Naive B cell (primary cell): ENCODE measurements at places on chromosomes 12 and 14. TPM values are rescaled to one million over a fixed set of nuclear protein-coding genes. Genes with fewer than 3 reads are reported as not detected.

GRCh38 chr14:39680777-39681176 lies 248.5 kb upstream of the FBXO33 start:
- peaks cover 5% of the 10 kb centered on the region for H3K4me1 ChIP-seq
- no peaks in the 10 kb centered on the region for H3K36me3 ChIP-seq
- DNase-seq = no peak
- no peak overlapping the region for H3K27ac ChIP-seq

DNA sequence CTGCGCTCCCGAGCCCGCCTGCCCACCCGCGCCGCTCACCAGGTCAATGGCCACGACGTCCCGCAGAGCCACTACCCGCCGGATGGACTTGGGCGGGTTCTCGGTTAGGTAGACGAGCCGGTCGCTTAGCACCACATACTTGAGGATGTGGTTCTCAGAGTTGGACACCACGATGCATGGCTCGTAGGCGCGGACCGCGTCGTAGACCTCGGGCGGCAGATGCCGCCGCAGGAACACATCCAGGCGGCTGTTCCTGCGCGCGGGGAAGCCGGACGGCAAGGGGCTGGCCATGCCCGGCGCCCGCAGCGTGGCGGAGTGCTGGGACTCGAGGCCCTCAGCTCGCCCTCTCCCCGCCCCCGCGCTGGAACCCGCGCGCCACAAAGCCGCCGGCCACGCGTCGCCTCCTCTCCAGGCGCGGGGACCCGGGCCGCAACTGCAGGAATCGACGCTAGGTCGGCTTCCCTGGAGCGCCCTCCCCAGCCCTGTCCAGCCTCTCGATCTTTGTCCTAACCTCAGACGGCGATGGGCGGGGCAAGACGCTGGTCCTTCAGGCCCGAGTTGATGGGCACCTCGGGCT lies at the start of gene C12orf56:
Gene C12orf56 (minus strand): TSS at position 484 of the 577 bp plus-strand sequence. CDS start 193 bp downstream, at position 291.
- H3K4me3 ChIP-seq = no peak within 1 kb of the TSS
- H3K36me3 ChIP-seq = no peaks in the 10 kb centered on the region
- peaks cover 39% of the 10 kb centered on the region for H3K27me3 ChIP-seq
- DNase-seq = no peak

CCND2 gene
- 15.0 TPM for polyA plus RNA-seq

- H3K27ac ChIP-seq = no peak overlapping the region
- H3K4me3 ChIP-seq = no peak overlapping the region
- peaks cover 36% of the 10 kb centered on the region for H3K27me3 ChIP-seq
- H3K4me1 ChIP-seq = peaks cover 12% of the 10 kb centered on the region
- DNase-seq = no peak
These were observed 358.1 kb downstream of the ADGRD1 start for GRCh38 chr12:131311764-131312163.

ADCY6 gene
- polyA plus RNA-seq = not detected

GRCh38 chr12:107033758-107034739 lies 47.1 kb upstream of the MTERF2 start:
- DNase-seq = no peak
- no peak overlapping the region for H3K4me3 ChIP-seq
- H3K36me3 ChIP-seq = no peaks in the 10 kb centered on the region
- H3K27me3 ChIP-seq = no peaks in the 10 kb centered on the region

DNA sequence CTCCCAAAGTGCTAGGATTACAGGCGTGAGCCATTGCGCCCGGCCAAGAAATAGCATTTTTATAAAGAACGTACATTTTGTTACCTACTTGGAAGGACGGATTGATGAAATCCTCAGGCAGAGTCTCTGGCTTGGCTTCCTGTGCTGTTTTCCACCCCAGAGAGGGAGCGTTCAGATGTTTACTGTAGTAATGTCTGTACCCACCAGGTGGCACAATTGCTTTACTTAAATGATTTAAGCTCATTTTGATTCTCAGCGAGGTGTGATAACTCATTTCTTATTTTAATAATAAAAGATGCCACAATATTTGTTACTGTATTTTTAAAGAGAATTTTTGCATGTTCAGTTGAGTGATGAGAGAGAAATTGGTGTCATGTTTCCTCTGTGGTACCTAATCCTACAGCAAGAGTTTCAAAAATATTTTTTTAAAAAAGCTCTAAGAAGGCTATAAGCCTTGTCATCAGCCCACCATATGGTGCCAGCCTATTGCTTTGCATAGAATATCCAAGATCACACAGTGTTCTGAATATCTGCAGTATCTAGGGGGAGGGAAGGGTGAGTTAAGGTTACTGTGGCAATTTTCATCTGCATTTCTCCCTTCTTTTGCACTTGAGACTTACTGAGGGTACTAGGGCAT lies 82.6 kb upstream of the TRAF3 start:
- no peaks in the 10 kb centered on the region for H3K27me3 ChIP-seq
- peak; percentile 64 for DNase-seq
- H3K4me3 ChIP-seq = no peak overlapping the region
- H3K36me3 ChIP-seq = no peaks in the 10 kb centered on the region
- H3K27ac ChIP-seq = no peak overlapping the region
- peaks cover 29% of the 10 kb centered on the region for H3K4me1 ChIP-seq

DNA sequence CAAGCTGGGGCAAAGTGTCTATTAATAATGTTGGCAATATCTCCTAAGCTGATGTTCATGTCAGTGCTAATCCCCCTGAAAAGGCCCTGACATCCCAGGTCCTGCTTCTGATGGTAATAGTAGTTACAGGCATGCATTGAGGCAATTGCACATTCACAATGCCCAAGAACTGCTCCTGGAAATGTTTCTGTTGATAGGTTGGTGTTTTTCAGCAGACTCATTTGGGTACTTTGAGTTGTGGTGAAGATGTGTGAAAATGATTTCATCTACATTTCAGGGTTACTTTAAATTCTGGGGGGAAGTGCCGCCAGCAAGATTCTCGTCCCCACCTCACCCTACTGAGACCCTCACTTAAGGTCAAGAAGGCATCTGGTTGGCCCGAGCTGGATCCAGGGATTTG lies 92.9 kb downstream of the BBS10 start:
- no peaks in the 10 kb centered on the region for H3K36me3 ChIP-seq
- H3K27me3 ChIP-seq = peaks cover 13% of the 10 kb centered on the region
- H3K4me3 ChIP-seq = no peak overlapping the region
- no peak overlapping the region for H3K27ac ChIP-seq

- no peak overlapping the region for H3K27ac ChIP-seq
- DNase-seq = no peak
- peaks cover 25% of the 10 kb centered on the region for H3K4me1 ChIP-seq
- H3K27me3 ChIP-seq = no peaks in the 10 kb centered on the region
- no peak overlapping the region for H3K4me3 ChIP-seq
- H3K36me3 ChIP-seq = peaks cover 4% of the 10 kb centered on the region
These were observed 61.8 kb downstream of the PPFIBP1 start for GRCh38 chr12:27585739-27586265.

PTCSC3 gene
- not detected for polyA plus RNA-seq

GRCh38 chr12:86247871-86248270 lies 8.3 kb downstream of the MGAT4C start:
- no peaks in the 10 kb centered on the region for H3K36me3 ChIP-seq
- no peaks in the 10 kb centered on the region for H3K4me1 ChIP-seq
- H3K4me3 ChIP-seq = no peak overlapping the region
- H3K27ac ChIP-seq = no peak overlapping the region

RHEBL1 gene
- polyA plus RNA-seq = 4.5 TPM

DPPA3 gene
- polyA plus RNA-seq = not detected

DNA sequence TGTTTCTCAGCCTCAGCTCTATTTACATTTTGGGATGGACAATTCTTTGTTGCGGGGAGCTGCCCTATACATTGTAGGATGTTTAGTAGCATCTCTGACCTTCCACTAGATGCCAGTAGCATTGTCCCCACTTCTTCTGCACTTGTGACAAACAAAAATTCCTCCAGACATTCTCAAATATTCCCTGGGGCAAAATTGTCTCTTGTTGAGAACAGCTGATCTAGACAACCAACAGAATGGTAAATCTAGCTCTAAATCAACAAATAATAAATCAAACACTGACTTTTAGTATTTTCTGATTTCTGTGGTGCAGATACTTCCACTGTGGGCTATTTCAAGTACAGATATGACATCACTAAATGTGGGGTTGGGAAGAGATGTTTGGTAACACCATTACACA lies 60.7 kb downstream of the MSRB3 start:
- no peaks in the 10 kb centered on the region for H3K4me1 ChIP-seq
- H3K27me3 ChIP-seq = no peaks in the 10 kb centered on the region
- H3K4me3 ChIP-seq = no peak overlapping the region
- H3K36me3 ChIP-seq = no peaks in the 10 kb centered on the region
- no peak for DNase-seq

DNA sequence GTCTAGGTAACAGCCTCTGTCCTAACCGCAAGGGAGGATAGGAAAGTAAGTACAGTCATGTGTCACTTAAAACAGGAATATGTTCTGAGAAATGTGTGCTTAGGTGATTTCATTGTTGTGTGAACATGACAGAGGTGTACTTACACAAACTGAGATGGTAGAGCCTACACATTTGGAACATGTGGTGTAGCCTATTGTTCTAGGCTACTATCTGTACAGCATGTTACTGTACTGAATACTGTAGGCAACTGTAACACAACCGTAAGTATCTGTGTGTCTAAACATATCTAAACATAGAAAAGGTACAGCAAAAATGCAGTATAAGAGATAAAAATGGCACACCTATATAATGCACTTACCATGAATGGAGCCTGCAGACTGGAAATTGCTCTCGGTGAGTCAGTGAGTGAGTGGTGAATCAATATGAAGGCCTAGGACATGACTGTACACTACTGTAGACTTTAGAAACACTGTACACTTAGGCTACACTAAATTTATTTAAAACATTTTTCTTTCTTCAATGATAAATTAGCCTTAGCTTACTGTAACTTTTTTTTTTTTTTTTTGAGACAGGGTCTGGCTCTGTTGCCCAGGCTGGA lies 13.2 kb upstream of the MDM2 start:
- H3K4me3 ChIP-seq = no peak overlapping the region
- no peaks in the 10 kb centered on the region for H3K4me1 ChIP-seq
- H3K36me3 ChIP-seq = no peaks in the 10 kb centered on the region
- H3K27ac ChIP-seq = no peak overlapping the region
- no peak for DNase-seq

DNA sequence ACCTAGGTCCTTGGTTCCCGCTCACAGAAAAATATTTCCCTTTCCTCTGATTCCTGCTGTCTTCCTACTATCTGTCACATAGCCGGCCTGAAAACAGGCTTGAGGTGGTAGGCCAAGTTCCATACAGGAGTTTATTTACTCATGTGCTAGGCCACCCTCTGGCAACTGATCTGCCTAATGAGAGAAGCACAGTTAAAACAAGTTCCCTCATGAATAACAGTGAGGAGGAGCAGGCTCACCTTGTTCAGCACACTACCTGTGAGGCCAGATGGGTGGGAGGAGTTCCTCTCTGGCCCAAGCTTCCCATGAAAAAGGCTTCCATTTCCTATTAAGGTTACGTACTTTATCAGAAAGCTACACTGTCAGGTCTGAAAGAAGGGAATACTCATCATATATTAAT lies 206.0 kb downstream of the MYRFL start:
- peaks cover 6% of the 10 kb centered on the region for H3K36me3 ChIP-seq
- H3K27me3 ChIP-seq = no peaks in the 10 kb centered on the region
- H3K27ac ChIP-seq = no peak overlapping the region
- DNase-seq = no peak
- H3K4me1 ChIP-seq = no peaks in the 10 kb centered on the region
- H3K4me3 ChIP-seq = no peak overlapping the region

NFATC4 gene
- not detected for polyA plus RNA-seq

PPM1H gene
- polyA plus RNA-seq = not detected

REP15 gene
- 0.47 TPM for polyA plus RNA-seq

GRCh38 chr12:120321382-120322202 lies 6.0 kb downstream of the PLA2G1B start:
- no peak overlapping the region for H3K27ac ChIP-seq
- no peaks in the 10 kb centered on the region for H3K36me3 ChIP-seq
- H3K27me3 ChIP-seq = peaks cover 26% of the 10 kb centered on the region
- H3K4me3 ChIP-seq = no peak overlapping the region

APOLD1 gene
- polyA plus RNA-seq = not detected

GDF3 gene
- not detected for polyA plus RNA-seq

DNA sequence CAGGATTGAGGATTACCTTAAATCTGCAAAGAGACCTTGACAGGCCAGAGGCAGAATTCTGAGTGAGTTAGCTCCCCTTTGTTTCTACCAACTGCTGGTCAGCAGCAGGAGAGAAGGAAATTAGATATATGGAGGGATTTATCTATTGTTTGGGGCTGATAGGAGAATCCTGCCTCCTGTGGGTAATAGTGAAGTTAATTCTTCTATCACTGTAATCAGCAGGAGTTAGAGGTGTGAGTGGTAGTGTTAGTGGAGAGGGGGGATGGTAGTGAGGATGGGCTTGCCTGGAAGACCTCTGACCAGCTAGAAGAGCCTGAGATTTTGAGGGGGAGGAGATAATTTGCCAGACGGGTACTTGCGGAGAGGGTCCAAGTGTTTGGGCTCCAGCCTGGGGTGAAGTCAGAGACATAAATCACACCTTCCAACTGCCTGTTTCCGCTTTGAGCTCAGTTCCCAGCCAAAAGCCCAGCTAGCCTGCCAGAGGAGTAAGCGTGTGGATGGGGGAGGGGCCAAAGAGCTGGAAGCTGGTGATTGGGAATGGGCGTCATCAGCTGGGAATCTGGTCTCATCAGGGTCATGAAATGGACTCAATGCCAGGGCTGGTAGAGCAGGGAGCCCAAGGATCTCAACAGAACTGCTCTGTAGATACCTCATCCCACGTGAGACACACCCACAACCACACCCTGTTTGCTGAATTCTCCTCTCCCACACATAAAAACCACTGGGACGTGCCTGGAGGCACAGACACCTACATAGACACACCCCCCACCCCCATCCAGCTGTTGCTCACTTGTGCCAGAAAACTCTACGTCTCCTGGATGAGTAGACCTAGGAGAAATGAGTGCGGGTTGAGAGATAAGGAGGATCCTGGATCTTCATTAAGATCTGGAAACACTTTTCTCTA lies 13.1 kb upstream of the ITGA5 start:
- H3K27me3 ChIP-seq = peaks cover 24% of the 10 kb centered on the region
- H3K4me1 ChIP-seq = peaks cover 14% of the 10 kb centered on the region
- H3K36me3 ChIP-seq = no peaks in the 10 kb centered on the region
- H3K4me3 ChIP-seq = no peak overlapping the region
- DNase-seq = no peak

DNA sequence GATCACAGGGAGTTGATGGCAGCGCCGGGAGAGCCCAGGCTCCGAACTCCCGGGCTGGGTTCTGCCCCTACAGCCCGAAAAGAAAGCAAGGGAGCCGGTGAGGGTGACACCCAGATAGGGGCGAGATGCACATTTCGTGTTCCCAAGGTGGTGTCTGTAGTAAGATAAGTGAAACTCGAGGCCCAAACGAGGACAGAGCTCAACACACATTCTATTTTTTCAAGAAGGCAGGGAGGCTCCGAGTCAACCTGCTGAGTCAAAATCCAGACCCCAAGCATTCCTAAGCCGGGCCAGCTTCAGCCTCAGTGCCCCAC lies 24.2 kb upstream of the YY1 start:
- peak overlapping the region; percentile 91 for H3K27ac ChIP-seq
- H3K36me3 ChIP-seq = no peaks in the 10 kb centered on the region
